ENCODE measurements at places on chromosomes 11 and 22.
A peak's percentile ranks its signal among the peaks of the same experiment; 100 is the strongest.

GRCh38 chr11:11659567-11660362 lies 38.0 kb upstream of the GALNT18 start:
- no peak for DNase-seq

GRCh38 chr11:84566671-84567070 lies 1060.5 kb downstream of the DLG2 start:
- no peak for DNase-seq

DNA sequence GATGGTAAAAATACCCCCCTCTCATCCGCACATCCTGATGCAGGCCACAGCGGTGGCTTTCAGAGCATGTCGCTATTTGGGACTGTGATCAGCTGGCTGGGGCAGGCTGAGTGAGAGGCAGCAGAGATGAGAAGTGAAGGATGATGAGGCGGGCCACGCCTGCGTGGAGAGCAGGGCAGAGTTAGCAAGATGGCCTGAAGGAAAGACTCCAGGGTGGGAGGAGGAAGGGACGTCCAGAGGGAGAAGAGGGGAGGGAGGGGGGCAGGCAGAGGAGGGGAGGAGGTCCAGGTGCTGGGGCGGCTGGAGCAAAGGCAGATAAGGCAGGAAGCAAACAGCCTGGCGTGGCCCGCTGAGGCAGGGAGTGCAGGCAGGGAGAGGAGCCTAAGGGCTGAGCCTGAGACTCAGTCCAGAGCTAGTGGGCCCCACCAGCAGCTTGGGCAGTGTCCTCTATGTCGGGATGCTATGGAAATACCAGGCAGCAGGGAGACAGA lies 29.1 kb downstream of the LRFN4 start:
- DNase-seq: no peak

GRCh38 chr22:26892166-26893041 lies 235.0 kb downstream of the MIAT start:
- no peak for DNase-seq

- DNase-seq: no peak
These were observed 186.5 kb downstream of the SWAP70 start for GRCh38 chr11:9850224-9850895.

- DNase-seq: peak; percentile 20
These were observed 42.2 kb upstream of the FAM181B start for GRCh38 chr11:82775736-82776346.

DNA sequence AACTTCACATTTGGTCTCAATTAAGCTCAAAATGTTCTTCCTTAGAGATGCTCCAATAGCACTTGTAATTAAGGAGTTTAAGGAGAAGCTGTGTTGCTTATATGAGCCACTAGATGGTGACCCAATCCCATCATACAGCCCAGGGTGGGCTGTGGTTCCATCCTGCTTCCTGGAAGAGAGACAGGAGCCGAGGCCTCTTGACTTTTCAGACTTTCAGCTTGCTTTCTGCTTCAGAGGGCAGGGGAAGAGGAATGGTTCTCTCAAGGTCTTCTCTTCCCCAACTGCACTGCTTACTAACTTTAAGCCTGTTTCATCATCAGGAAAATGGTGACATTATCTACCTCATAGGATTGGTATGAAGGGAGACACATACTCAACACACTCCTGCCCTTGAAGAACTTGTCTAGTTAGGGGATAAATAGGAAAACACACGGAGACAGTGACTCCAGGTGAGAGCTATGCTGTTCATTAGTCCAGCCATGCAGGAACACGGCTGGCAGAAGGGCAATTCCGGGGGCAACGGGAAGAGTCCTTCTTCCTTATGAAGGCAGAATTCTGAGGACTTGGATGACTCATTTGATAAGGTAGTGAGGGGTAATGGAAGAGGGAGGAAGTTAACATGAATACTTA lies 20.1 kb downstream of the TMEM218 start:
- DNase-seq: no peak

DNA sequence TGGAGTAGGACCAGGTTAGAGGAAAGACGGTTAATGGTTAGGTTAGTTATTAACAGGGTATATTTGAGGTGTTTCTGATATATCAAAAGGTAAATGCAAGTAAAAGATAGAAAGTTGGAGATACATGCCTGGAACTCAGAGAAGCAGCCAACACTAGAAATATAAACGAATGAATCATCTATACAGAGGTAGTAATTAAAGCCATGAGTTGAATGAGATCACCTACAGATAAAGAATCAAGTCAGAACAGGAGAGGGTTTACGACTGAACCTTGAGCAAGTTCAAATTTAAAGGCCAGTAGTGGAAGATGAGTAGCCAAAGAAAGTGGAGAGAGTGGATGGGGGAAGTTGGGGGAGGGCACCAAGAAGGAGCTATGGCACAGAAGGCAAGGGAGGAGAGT lies 73.9 kb downstream of the SPON1 start:
- DNase-seq: no peak

GRCh38 chr22:46789992-46790391 lies 27.5 kb downstream of the TBC1D22A start:
- no peak for DNase-seq

GRCh38 chr11:65180877-65181568 lies 705 bp upstream of the CAPN1 start:
- DNase-seq: peak; percentile 36

GRCh38 chr11:12802418-12803085 lies 128.3 kb downstream of the TEAD1 start:
- no peak for DNase-seq

DNA sequence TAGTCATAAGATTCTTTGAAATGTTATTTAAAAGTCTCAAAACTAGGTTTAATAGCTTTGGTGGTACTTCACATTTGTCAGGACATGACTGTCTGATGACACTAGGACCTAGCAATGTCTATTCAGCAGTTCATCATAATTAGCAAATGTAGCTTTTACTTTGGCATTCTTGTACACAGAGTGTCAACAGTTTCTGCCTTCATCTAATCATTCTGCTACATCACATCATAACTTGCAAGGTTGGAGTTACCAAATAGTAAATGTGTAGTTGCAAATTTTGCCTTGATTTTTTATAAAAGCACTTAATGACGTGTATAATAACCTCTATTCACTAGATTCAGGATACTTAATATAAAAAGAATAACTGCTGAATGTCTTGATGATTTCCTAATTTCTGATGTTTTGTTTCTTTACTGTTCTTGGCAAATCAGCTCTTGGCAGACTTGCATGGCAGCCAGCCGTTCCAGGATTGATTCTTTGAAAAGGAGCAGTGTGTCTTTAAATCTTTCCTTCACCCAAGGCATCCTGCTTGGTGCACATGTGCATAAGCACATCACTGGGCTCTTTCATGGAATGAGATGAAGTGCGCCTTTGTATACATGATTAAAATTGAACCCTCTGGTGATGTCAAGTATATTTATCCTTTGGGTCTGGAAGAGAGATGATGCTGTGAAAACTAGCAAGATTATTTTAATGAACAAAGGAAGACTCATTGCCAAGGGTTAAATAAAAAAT lies 12.2 kb downstream of the FBXO7 start:
- DNase-seq: no peak

- DNase-seq: no peak
These were observed 11.5 kb upstream of the TECTA start for GRCh38 chr11:121089566-121089965.

DNA sequence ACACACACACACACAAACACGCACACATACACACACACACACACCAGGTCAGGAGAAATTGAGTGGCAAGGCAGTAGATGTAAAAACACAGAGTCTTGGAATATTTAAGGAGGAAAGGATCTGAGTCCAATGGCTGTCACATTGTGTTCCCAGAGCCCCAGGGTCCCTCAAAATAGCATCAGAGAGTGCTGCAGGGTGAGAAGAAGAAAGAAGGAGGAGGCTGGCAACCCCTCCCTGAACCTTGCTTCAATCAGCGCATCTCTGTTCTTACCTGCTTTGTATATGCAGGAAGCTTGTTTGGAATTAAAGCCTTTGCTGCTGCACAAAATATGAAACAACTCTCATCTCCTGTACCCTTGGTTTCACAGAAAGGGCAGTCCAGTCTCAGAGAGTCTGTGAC lies 406.5 kb downstream of the MIAT start:
- no peak for DNase-seq

GRCh38 chr11:113651023-113651422 lies 55.1 kb downstream of the TMPRSS5 start:
- DNase-seq: no peak

GRCh38 chr11:119863851-119864601 lies 135.0 kb upstream of the NECTIN1 start:
- no peak for DNase-seq

GRCh38 chr22:18148293-18148965 lies 1.5 kb upstream of the USP18 start:
- DNase-seq: no peak

- no peak for DNase-seq
These were observed 6.1 kb upstream of the RNASEH2C start for GRCh38 chr11:65726660-65727059.

DNA sequence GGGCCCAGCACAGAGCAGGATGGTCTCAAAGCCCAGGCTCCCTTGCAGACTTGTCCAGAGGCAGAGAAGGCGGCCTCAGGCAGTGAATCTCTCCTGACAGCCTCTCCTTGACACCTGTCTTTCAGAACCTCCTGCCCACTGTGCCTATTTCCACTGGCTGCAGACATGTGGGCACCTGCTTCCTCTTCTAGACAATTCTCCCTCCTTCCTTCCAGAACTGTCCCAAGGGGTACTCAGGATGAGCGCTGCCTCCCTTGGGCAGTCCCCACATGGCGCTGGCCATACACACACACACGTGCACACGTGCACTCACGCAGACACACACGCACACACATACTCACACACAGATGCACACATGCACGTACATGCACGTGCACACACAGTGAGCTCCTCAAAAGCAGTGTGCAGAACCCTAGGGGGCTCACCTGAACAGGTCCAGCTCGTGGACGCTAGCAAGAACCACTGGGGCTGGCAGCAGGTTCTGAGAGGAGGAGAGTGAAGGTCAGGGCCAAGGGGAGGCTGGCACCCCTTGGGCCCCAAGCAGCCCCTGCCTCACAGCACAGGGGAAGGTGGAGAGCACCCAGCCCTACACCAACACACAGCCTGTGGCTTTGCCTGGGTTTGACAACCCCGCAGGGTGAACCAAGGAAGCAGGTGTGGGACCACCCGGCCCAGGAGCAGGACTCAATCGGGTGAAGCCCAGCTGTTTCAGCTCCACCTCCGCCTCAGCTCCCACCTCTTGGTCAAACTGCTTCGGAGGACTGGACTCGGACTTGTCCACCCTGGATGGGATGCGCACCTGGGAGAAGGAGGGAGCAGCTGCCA lies 8.1 kb upstream of the PLXNB2 start:
- no peak for DNase-seq

DNA sequence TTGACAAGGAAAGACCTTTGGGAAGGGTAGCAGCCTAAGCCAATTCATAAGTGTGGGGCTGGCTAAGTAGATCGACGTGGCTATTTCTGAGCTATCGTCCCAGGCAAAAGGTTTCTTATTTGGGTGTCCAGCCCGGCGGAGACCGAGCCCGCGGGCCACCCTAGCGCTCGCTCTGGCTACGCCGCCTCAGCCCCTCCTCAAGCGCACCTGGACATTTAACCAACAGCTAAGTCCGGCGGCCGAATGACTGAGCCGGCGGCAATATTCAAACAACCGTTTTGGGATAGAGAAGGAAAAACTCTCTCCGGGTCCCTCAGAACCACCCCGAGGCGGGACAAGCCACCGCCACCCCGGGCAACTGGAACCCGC lies 457 bp downstream of the RNF141 start:
- no peak for DNase-seq

- no peak for DNase-seq
These were observed 9.6 kb upstream of the CBLIF start for GRCh38 chr11:59854871-59855270.

GRCh38 chr11:63887386-63887999 lies 29.5 kb downstream of the RCOR2 start:
- no peak for DNase-seq

- no peak for DNase-seq
These were observed 71.2 kb upstream of the NECTIN1 start for GRCh38 chr11:119800171-119800570.

- DNase-seq: no peak
These were observed 346.6 kb downstream of the TTC28 start for GRCh38 chr22:28333088-28333487.

DNA sequence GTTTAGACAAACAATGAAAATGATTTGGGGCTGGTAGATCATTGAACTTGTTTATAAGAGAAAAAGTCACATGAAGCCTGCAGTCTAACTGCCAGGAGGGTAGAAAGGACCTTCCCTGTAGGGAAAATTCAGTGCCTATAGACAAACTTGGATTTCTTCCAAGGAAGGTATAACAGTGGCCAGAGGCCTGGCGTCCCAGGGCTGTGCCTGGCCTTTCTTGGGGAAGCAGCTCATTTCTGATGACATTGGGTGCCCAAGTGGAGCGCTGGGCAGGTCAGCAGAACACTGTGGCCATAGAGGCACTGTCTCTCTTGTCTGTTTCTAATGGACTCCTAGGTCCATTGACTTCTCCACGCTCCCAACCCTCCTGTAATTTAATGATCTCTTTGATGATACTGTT lies 6.6 kb upstream of the FXYD6 start:
- DNase-seq: no peak

DNA sequence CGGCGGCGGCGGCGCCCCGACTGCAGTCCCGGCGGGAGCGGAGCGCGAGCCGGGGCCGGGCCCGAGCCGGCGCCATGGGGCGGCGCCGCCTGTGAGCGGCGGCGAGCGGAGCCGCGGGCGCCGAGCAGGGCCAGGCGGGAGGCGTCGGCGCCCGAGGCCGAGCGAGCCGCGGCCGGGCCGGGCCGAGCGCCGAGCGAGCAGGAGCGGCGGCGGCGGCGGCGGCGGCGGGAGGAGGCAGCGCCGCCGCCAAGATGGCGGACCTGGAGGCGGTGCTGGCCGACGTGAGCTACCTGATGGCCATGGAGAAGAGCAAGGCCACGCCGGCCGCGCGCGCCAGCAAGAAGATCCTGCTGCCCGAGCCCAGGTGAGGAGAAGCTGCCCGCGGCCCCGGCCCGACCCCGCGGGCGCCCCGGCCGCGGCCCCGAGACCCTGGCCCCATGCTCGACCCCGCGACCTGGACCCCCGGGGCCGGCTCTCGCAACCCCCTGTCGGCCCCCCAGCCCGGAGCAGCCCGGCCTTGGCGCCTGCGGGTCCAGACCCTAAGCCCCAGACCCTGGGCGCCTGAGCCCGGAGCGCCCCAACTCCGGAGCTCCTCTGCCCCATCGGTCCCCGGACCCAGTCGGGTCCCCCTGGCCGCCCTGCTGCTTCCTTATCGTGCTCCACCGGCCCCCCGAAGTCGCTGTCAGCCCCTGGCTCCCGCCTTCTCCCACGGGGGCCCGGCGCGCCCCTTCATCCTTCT lies at the start of gene GRK2:
Gene GRK2, plus strand, starts transcription at position 25 of the 739 bp plus-strand sequence. Its CDS starts 227 bp downstream, at position 252.
- DNase-seq: no peak

GRCh38 chr11:17744151-17744940 lies 9.8 kb downstream of the KCNC1 start:
- DNase-seq: no peak

DNA sequence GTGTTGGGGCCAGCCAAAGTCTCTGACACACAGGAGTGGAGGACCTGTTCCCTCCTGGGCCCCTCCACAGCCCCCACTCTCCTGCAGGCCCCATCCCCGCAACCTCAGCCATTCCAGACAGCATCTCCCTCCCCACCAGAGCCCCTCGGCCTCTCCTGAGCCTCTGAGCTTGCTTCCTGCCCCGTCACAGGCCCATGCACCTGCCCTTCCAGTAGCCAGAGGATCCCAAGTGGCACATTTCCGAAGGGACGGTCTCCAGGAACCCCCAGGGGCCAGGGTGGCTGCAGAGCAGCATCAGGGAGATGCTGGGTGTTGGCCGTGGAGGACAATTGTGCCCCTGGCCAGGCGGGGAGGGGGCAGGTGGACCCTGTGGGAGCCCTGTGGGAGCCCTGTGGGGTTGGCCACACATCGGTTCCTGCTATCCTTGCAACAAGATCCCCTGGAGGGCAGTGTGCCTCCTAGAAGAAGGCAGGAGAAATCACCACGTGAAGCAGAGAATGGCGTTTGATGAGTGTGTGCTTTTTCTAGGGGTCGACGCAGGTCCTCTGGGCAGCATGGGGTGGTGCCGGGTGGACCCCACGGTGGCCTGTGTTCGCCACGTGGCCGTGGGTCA lies 45.3 kb upstream of the PPARA start:
- DNase-seq: no peak
